ENCODE measurements at places on chromosomes 6 and 20.

DNA sequence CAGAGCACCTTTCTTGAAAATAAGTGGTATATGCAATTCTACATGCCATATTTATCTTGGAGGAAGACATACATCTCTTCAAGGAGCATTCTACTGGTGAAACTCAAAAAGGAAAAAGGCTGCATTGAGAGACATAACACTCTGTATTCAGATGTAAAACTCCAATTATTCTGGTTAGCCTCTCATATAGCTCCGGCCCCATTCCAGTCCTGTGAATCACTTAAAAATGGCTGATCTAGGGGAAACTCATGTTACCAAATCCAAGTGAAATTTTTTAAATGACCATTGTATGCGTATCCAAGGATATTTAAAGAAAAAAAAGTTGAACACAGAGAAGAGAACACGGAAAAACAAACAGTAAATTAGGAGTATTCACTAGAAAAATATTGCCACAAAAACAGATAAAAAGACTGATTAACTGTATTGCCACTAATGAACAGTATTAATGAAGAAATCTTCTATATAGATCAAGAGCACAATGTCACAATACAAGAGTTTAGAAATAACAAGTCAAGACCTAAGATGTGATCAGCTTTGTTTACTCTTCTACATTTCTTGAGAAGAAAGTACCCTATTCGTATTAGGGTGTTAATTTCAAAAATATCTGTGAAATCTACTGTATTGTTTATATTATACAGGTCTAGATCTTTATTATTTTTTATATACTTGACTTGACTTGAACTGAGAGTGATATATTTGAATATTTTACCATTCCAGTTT is 124.5 kb upstream of the GJE1 start:
- DNase-seq: no peak

DNA sequence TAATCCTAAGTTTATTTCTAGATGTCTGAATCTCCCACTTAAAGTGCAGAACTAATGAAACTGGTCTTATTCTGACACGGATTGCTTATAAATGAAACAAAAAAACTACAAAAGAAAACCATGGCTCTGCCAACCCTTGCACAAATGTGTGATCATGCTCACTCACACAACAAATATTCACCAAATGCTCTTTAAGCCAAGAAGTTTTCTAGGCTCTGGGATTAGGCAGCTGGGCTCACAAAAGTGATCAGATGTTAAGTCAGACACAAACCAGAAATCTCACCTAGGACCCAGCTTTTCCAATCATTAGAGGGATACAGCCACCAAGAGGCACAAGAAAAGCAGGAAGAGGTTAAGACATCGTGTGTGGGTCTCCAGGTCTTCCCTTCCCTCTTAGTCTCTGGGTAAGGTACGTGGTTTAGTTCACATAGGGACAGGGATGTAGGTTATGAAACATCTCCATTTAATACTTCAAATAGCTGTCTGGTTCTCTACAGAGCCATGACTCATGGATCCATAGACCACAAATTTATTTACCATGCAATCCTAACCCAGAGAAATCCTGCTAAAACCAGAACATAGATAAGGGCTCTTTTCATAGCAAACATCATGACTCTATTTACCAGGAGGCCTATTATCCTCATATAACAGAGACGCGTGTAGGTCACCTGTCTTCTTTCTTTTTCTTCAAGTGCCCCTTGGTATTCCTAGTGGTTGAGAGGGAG is 165.2 kb downstream of the WDR27 start:
- DNase-seq: peak; percentile 48

DNA sequence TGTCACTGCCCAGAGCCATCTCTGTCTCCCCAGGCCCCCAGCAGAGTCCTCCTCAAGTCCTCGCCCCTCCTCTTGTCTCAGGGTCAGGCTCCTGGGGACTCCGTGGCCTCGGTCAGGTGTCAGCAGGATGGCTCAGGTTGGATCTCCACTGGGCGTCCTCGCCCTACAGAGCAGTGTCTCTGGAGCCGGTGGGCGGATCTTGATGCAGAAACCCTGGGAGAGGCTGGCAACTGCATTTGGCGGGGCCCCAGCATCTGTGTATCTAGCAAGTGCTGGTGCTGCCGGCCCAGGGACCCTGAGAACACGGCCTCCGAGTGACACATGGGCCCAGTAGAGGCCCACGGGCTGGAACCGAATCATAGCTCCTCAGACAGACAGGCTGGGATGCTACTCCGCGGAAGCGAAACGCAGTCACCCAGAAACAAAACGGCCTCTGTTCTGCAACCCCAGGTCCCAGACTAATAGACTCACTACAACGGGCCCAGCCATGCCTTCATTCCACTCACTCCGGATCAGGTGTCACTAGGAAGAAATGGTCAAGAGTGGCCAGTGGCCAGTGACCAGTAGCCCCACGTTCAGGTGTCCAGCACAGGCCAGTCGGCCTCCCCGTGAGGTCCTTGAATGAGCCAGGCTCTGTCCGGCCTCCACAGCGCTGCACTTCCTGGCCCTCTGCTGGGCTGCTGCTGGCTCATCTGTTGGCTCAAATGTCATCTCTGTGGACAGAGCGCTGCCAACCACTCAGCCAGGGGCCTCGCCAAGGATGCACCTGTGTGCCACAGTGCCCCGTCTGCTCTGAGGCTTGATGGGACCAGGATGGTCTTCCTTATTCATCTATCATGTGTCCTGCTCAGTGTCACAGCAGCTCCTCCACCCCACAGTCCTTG is 12.6 kb upstream of the FRMD1 start:
- DNase-seq: no peak

DNA sequence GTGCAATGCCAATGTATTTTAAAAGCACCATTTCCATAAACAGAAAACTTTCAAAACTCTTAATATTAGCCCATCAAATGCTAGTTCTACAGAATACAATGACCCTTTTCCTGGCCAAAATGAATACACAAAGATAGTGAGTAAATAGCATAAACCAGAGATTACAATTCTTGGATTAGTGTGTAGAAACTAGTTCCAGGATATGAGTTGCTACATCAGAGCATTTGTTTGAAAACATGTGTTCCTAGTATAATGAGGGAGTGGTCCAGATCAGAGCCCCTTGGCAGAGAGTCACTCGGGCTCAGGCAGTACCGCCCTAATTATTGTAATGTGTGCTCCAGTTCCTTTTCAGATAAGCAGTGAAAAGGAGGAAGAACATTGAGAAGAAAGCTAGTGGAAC is 63.7 kb upstream of the COL21A1 start:
- peak; percentile 75 for DNase-seq

DNA sequence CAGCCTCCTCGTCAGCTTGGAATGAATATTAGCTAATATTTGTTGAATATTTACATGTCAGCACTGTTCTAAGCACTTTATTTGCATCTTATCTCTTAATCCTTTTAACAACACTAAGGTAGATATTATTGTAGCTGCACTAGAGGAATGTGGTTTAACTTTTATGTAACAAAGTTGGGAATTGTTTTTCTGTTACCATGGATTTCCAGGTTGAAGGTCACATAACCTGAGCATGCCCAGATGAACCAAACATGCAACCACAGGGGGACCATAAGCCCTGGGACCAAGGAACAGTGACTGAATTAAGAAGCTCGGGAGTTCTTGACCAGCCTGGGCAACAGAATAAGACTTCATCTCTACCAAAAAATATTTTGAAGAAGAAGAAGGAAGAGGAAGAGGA is 29.1 kb upstream of the YWHAB start:
- no peak for DNase-seq

GRCh38 chr20:56628873-56629463 is at the start of gene TFAP2C:
TFAP2C (plus strand) TSS chr20:56629306; CDS start chr20:56629545, 239 bp downstream.
- DNase-seq: peak; percentile 20

DNA sequence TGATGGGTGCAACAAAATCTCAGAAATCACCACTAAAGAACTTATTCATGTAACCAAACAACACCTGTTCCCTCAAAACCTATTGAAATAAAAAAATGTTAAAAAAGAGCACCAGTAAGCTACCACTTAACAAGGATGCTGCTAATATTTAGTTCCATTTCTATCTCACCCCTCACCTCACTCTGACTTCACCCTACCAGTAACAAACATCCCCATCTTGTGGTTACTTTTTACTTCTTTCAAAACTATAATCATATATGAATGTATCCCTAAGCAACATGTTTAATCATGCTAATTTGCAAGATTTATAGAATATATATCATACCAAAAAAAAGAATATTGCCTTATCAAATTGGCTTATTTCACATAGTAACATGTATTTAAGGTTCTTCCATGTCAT is 27.4 kb upstream of the SLC24A3 start:
- DNase-seq: no peak

DNA sequence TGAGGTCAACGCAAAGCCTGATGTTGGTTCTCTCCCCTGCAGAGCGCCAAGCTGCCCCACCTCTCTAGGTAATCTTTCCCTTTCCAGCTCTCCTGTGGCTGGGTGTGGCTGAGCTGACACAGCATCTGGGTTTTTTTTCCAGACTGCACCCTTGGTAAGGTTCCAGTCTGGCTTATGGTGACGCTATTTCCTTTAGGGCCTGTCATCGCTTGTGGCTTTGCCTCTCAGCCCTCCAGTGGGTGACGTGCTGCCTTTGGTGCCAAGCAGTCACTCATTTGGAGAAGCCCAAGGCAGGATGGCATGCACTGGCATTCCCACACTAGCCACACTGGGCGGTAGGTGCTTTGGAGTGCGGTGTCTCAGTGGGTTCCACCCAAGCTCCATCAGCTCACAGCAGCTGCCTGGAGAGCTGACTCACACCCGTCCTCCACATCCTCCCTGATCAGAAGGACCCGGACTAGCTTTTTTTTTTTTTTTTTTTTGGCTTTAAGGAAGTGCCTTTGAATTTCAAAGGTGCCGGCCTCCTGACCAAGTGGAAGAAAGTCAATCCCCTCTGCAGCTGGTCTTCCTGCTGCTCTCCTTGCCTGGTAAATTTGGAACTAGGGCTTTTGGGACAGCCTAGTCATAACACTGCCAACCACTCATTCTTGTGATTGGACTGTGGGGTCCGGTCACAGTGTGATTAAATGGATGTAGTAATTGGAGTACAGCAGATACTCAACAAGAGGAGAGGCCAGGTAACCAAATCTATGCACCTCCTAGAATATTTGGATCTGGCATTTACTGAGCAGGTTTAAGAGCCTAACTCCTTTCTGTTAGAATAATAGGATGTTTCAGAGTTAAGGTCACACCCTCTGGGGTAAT is 153.6 kb downstream of the CD83 start:
- DNase-seq: peak; percentile 80

- no peak for DNase-seq
These were observed 38.7 kb downstream of the KIF13A start for GRCh38 chr6:17948725-17949124.

GRCh38 chr6:53042112-53042511 is 23.1 kb upstream of the FBXO9 start:
- peak; percentile 83 for DNase-seq

DNA sequence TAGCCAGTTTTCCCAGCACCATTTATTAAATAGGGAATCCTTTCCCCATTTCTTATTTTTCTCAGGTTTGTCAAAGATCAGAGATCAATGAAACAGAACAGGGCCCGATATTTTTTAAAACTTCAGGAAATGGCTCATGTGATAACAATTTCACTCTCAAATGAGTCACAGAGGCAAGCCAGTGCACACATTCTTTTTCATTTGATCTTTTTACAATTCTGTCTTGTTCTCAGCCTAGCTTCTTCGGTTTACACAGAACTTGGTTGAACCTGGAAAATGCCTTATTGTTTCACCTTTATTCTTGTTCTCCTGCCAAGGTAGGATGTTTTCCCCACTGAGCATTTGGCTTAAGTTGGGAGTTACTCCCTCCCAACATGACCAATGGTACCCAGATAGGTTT is 258.9 kb downstream of the COL12A1 start:
- peak; percentile 49 for DNase-seq
